ENCODE measurements at places on chromosomes 11 and 22.

- peak; percentile 31 for DNase-seq
These were observed 87.0 kb downstream of the CSNK2A3 start for GRCh38 chr11:11265994-11266606.

- DNase-seq: no peak
These were observed 281.5 kb upstream of the NARS2 start for GRCh38 chr11:78856211-78856610.

DNA sequence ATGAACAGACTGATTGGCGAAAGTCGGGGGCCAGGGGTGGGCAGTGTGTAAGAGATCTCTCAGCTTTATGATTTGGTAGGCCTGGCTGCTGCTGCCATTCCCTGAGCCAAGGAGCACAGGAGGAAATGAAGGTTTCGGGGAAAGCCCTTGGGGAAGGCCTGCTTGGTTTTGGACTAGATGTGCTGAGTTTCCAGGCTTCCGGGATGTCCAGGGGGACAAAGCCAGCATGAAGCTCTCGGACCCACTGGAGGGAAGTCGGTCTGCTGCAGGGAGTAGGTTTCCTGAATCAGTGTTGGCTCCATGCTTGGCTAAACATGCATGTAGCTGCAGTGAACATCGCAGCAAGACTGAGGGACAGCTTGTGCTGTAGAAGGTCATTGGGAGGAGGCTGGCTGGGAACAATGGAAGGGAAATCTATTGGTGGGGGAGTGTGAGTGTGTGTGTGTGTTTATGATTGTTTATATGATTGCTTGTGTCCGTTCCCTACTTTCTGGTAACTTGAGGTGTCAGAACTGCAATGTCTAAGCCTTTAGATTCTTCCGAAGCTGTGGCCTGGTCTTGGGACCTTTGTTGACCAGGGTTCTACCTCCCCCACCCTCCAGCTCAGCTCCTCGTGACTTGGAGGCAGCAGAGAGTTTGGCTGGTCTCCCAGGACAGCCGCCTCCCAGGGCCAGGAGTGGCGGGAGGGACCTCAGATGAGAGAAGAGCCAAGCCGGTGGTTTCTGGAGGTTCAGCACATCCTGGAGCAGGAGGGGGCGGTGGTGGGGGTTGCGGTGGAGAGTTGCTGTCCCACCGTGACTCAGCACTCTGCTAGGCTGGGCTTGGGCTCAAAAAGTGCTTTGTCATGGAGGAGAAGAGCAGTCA is 4.0 kb upstream of the FTH1 start:
- no peak for DNase-seq

DNA sequence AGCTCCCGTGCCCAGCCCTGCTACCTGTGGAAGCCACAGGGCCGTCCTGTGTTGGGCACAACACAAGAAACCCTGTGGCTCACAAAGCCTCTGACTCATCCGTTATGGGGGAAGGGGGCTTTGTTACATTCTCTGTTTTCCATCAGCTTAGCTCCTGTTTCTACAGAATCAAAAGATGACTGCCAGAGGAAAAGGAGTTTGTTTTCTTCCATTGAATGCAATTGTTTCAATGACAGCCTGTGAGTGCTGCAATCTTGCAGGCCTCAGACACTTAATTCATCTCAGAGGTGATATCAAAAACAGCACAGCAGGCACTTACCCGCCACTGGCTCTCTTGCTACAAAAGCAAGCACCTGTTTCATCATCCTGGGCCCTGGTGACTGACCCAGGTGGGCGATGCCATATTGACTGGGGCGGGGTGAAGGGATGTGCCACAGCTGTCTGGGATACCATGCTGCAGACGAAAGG is 194.3 kb downstream of the OPCML start:
- no peak for DNase-seq

DNA sequence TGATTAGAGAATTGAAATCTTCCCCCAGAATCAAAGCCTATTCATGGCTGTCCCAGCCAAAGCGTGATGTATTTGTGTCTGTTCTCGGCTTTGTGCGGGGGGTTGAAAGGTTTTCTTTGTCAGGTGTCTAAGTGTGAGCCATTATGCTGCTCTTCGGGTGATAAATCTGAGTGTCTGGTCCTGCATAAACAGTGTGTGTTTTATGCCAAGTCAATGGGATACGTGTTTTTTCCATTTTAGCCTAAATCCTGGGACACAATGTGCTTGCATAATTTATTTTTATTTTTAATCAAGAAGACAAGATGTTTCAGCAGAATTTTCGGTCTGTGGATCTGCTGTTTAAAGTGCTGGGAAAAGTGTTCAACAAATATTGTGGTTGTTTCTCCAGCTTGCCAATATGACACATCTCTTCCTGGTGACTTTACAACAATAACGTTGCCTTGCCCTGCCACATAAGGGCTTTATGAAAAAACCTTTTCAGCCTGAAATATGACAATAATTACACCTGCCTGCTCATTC is 267.8 kb downstream of the TBC1D22A start:
- no peak for DNase-seq

DNA sequence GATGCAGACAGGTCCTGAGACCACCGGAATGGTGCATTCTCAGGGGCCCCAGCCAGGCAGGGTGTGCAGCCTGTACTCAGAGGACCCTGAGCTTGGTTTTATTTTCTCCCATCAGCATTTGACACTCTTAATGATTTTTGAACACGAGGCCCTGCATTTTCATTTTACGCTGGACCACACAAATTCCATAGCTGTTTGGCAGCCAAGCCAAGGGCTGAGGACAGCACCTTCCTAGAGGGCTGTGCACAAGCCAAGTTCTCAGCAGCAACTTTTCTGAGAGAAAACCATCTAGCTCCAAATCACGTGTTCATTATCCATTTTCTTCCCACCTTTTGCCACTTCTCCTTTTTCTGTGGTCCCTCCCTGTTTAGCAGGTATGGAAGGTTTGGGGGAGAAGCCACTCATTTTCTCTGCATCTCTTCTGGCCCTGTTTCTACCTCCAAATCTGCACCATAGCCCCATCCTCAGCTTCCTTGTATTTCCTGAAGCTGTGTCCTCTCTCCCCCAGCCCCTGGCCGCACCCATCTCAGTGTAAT is 60.4 kb downstream of the TRAF6 start:
- no peak for DNase-seq

DNA sequence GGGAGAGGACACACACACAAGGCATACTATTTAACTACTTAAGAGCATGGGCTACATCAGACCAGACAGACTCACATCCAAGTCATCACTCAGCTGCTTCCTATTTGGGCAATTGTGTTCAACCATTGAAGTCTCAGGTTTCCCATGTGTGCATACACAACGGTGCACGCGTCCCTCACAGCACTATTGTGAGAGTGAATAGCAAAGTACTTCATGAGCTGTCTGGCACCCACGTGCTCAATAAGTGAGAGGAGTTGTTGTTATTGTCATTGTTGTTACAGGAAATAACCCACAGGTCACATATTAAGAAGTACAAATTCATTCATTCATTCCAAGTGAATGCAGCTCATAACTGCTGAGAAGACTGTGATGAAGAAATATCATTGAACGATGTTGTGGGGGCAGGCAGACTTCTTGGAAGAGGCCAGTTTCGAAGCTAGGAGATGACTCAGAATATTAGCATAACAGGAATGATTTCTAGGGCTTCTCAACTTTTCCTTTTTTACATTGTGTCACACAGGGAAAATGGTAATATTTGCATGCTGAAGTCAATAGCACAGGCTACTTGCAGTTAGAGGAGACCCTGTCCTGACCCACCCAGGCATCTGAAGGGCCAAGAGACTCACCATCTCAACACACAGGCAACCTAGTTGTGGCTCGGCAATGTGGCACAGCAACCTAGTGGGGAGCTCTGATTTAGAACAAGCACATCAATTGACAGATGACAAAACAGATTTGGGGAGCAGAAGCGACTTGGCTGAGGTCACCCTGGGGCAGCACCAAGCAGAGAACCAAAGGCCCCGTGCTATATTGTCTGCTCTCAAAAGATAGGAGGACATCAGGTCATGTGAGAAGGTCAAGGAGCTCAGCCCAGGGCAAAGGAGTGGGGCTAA is 606.0 kb downstream of the BUD13 start:
- no peak for DNase-seq

- no peak for DNase-seq
These were observed 3.4 kb downstream of the OR10AG1 start for GRCh38 chr11:55966391-55966790.

- no peak for DNase-seq
These were observed 17.1 kb downstream of the BRSK2 start for GRCh38 chr11:1406571-1407485.

- no peak for DNase-seq
These were observed 1.4 kb downstream of the ZFTA start for GRCh38 chr11:63767267-63767564.

DNA sequence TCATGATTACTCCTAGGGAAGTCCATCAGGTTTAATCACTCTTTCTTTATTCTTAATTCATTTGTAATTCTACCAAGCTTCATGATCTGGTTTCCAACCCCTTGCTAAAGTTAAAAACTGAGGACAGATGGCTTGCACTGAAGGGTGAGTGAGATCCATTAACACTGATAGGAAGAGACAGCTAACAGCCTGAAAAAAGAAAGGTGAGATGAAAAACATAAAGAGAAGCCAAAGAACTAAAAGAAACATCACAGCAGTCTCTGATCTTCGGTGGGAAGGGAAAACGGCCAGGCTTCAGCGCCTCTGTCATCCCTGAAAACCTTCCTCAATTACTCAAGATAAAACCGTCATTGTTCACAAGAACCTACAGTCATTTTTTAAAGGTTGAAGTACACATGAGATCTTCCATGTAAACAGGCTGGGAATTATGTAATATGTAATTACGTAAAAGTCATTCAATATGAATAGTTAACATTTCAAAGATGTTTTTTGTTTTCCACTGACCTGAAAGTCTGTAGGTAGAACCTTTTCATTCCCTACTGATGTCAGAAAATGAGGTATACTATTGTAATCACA is 41.3 kb downstream of the VSIG10L2 start:
- no peak for DNase-seq

DNA sequence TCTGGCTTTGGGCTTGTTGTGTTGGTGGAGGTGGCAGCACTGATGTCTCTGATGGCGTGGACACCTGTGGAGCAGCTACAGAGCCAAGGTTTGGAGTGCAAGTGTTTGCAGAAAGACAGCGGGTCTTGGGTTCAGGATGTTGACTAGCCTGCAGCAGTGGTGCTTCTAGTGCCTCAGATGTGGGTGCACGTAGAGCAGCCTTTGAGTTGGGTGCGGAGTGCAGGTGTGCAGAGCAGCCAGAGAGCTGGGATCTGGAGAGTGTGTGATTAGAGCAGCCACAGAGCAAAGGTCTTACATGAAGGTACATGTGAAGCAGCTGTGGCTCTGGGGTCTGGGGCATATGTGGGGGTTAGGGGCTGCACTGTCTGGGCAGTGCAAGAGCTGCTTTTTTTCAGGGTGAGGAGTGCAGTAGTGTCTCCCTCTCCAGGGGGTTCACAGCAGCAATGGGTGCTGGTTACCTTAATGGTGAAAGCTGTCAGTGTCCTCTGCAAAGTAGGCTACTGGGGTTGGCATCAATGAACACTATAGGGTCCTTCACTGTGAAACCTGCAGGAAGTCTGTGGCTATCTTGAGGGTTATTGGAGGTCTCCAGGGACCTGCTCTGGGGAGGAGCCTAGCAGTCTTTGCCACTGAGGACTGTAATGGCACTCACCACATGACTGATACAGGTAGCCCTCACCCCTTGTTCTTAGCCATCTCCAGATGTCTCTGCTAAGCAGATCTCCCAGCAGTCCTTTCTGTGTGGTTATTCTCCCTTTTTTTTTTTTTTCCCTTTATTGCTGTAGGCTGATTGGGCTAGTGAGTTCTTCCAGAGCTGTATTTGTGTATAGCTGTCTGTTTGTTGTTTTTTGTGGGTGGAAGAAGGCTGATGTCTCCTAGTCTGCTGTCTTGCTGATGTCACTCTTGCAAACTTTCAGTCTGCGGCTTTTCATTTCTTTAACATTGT is 14.3 kb downstream of the BIRC2 start:
- DNase-seq: no peak

- no peak for DNase-seq
These were observed 43.3 kb downstream of the PARVA start for GRCh38 chr11:12420706-12421105.

DNA sequence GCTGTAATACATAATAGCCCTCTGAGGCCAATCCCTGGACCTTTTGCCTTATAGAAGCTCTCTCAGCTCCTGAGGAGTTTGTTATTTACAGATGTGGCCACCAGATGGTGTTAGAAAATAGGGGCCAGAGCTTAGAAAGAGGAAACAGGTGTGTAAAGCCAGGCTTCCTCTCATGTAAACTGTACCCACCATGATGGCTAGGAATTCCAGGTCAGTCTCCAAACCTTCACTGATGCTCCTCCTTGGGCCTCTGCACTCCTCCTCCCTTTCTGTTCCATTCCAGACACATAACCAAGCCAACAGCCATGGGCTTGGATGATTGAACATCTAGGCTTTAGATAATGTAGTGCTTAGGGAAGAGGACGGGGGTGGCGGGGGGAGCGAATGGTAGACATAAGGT is 39.7 kb downstream of the USP35 start:
- DNase-seq: no peak

GRCh38 chr11:61534025-61534932 is 25.7 kb downstream of the LRRC10B start:
- DNase-seq: no peak

GRCh38 chr11:36763187-36763586 is 165.2 kb upstream of the RAG2 start:
- DNase-seq: no peak

DNA sequence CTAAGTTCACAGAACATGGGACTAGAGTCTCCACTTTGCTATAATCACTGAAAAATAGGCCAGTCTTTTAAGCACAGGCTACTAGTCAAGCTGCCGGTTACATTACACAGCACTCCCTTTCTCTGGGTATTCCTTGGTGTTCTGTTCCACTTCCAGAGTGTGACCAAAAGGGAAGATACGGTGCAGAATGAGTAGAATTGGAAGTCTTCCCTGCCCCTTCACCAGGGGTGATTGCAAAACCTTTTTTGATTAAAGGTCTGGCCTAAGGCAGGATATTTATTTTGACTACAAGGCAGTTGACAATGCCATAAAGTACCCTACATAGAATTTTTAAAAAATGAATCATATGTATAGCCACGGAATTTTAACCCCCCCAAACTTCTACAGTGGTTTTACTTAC is 59.6 kb upstream of the ADORA2A start:
- DNase-seq: no peak

GRCh38 chr22:31917227-31917921 is 27.0 kb upstream of the YWHAH start:
- no peak for DNase-seq

- DNase-seq: no peak
These were observed 9.3 kb downstream of the CCND1 start for GRCh38 chr11:69650081-69650831.

Measured in stimulated activated CD4-positive, alpha-beta T cell treated with anti-CD3 and anti-CD28 coated beads, Interleukin-15, amount 100 ng/mL, for 1 hour (primary cell).